Activated CD4-positive, alpha-beta memory T cell treated with anti-CD3 and anti-CD28 coated beads, Interleukin-2, amount 10 ng/mL, durations not matched to agents 7 days and 5 days (primary cell): ENCODE measurements at places on chromosomes 1 and 21. TPM values are rescaled to one million over a fixed set of nuclear protein-coding genes. Genes with fewer than 3 reads are reported as not detected.

Gene ELF3
- total RNA-seq = 0.30 TPM

DNA sequence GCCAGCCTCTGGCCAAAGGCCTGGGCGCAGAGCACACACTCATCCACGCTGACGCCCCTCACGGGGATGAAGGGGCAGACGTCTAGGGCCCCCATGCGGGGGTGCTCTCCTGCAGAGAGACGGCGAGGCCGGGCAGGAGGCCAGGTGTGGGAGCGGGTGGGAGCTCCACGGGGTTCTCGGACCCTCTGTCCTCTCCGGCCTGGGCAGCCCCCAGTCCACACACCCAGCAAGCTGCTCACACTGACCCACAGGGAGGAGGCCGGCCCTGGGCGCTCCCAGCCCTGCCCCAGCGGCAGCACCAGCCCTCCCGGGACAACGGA lies 2.5 kb downstream of the FTCD start:
- no peaks in the 10 kb centered on the region for H3K27me3 ChIP-seq
- no peaks in the 10 kb centered on the region for H3K36me3 ChIP-seq
- H3K27ac ChIP-seq = no peak overlapping the region

DNA sequence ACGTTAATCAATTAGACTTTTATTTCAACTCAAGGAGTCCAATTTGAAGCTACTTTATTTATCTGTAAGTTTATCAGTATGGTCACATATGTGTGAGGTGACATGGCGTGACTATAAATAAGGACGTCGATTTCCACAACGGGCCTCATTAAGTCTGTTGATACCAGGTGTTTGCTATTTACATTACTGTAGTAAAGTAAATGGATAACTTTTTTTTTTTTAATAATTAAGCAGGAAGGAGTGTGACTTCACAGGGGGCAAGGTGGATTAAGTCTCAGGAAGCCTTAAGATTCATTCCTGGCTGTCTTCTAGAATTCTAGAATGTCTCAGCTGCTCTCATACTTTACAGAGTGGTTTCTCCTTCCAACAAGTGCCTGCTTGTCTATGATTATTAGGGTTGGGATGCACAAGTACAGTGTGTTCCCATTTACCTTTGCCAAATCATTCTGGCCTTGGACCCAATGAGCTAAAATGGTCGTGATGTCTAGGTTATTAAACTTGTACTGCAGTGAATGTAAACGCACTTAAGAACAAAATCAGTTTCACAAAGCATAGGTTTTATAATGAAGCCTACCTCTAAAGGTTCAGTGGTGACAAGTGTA lies 15.5 kb downstream of the MAP3K7CL start:
- peaks cover 12% of the 10 kb centered on the region for H3K4me1 ChIP-seq
- H3K4me3 ChIP-seq = no peak overlapping the region
- DNase-seq = no peak
- no peaks in the 10 kb centered on the region for H3K36me3 ChIP-seq

DNA sequence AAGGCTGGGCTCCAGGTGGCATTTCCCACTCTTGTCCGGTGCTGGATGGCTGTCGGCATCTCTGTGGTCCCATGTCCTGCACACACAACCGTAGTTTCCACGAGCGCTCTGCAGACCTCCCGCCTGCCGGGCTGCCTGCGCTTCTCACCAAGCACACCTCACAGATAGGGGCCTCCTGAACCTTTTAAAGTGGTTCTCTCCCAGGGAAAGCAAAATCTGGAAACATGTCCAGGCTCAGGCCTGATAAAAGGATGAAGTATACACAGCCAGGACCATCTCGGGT lies 46.2 kb downstream of the CAPN9 start:
- H3K4me3 ChIP-seq = no peak overlapping the region
- no peaks in the 10 kb centered on the region for H3K36me3 ChIP-seq
- H3K4me1 ChIP-seq = no peaks in the 10 kb centered on the region
- no peak overlapping the region for H3K27ac ChIP-seq

DNA sequence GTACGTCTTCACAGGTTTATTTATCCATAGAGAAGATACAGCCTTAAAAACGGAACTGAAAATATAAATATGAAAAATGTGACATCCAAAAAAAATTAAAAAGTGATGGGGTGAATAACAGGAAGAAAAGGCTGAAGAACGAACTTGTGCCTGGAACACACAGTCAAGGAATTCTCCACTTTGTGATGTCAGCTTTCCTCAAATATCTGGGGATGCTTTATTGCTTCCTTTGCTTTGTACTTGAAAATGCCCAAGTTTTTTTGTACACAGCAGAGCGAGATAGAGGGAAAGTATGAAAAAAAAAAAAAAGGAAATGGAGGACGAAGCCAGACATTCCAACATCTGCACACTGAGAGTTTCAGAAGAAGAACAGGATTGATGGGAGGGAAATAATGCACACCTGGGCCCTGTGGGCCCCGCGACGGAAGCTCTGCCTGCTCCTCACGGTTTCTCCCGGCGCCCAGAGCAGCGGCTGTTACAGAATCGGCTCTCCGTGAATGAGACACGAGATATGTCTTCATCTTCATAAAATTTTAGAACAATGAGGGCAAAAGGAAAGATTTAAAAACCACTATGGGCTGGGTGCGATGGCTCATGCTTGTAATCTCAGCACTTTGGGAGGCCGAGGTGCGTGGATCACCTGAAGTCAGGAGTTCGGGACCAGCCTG lies 10.0 kb upstream of the LRRC3 start:
- H3K4me3 ChIP-seq = no peak overlapping the region
- H3K27me3 ChIP-seq = peaks cover 12% of the 10 kb centered on the region
- no peak for DNase-seq
- no peaks in the 10 kb centered on the region for H3K4me1 ChIP-seq
- H3K36me3 ChIP-seq = no peaks in the 10 kb centered on the region

DNA sequence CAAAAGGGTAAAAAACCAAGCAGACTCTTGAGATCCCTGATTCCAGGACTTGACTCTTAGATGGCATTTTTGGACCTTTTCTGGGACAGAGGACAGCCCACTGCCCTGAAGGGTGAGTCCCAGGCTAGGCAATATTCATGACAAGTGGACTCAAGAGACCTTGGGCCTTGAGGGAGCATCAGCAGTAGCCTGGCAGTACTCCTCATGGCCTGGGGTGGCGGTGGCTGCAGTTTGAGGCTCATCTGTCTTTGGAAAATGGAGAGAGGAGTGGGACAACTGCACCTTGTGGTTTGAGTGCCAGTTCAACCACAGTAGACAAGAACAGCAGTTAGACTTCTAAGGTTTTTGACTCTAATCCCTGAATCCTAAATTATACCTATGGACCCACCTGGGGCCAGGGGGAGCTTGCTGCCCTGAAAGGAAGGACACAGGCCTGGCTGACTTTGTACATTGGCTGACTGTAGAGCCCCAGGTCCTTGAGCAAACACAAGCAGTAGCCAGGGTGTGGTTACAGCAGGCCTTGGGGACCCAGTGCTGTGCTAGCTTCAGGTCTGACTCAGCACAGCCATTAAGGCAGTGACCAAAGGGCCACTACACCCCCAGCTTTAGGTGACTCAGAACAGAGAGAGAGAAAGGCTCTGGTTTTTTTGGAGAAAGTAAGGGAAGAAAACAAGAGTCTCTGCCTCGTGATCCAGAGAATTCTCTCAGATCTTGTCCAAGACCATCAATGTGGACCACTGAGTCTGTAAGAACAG lies 1023.2 kb downstream of the KCNT2 start:
- no peak for DNase-seq
- H3K4me1 ChIP-seq = no peaks in the 10 kb centered on the region
- H3K36me3 ChIP-seq = no peaks in the 10 kb centered on the region
- no peak overlapping the region for H3K4me3 ChIP-seq
- H3K27ac ChIP-seq = no peak overlapping the region

Gene TTLL10
- total RNA-seq = not detected

DNA sequence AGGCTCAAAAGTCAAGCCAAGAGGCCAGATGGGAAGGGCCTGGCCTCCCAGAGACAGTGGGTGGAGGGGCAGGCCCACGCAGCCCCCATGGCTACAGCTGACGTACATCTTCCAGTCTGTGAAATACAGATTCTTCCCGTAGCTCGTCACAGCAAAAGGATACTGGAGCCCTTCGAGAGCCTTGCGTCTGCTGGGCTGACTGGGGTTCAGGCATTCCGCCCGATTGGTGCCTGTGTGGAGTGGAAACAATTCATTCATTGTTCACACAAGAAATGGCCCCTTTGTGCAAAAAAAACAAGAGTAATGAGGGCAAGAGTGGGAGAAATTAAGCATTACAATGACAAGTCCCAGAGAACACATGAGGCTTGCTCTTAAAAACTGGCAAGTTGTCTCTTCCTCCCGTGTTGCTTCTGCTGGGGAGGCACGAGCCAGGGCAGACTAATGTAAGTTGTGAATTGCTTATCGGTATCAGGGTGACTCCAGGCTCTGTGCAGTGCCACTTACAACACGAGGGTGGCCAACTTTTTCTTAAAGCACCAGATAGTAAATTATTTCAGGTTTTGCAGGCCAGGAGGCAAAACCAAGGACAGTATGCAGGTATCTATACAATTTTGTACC lies 85.1 kb downstream of the NID1 start:
- no peak for DNase-seq
- H3K27me3 ChIP-seq = peaks cover 12% of the 10 kb centered on the region
- no peaks in the 10 kb centered on the region for H3K4me1 ChIP-seq

DNA sequence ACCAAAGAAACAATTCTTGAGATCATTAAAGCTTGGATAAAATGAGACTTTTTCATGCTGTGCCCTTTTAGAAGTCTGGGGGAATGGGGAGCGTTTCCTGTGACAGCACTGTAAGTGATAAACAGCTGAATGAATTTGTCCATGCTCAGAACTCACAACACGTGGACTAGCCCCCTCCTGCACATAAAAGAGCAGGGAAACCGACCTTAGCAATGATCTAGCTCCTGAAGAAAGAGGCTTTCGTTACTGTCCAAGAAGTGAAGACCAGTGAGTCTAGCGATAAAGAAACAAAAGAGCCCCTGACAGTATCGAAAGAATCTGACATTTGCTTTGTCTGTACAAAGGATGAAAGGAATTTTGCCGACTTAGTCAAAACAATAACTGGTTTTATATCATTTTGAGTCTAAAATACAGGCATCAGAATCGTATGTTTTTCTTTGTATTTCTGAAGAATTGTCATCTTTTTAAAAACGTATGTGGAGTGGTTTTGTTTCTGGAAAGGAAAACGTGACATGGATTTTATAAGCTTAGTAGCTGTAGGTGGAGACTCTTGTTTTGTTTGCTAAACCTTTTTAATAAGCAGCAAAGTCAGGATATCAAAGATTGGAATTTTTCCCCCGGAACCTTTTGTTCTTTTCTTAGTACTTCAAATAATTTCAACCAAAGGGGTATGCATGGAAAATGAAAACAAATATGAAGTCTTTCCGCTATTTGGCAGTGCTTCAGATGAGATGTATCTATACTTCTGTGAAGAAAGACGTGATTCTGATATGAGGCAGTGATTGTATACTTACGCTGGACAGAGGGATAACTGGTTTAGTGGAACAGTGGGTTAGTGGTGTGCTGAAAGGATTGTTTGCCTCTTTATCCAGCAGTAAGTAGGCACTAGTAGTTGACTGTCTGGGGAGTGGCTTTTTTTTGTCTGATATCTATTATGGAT lies 61.0 kb downstream of the MAST2 start:
- H3K4me1 ChIP-seq = peaks cover 25% of the 10 kb centered on the region
- H3K27ac ChIP-seq = no peak overlapping the region
- DNase-seq = no peak
- peaks cover under 1% of the 10 kb centered on the region for H3K36me3 ChIP-seq
- H3K4me3 ChIP-seq = peak overlapping the region; percentile 39

GRCh38 chr1:204092632-204093420 lies 19.9 kb downstream of the SOX13 start:
- no peak overlapping the region for H3K4me3 ChIP-seq
- DNase-seq = no peak
- no peaks in the 10 kb centered on the region for H3K27me3 ChIP-seq
- H3K27ac ChIP-seq = no peak overlapping the region

Gene CD101
- 2.9 TPM for total RNA-seq

DNA sequence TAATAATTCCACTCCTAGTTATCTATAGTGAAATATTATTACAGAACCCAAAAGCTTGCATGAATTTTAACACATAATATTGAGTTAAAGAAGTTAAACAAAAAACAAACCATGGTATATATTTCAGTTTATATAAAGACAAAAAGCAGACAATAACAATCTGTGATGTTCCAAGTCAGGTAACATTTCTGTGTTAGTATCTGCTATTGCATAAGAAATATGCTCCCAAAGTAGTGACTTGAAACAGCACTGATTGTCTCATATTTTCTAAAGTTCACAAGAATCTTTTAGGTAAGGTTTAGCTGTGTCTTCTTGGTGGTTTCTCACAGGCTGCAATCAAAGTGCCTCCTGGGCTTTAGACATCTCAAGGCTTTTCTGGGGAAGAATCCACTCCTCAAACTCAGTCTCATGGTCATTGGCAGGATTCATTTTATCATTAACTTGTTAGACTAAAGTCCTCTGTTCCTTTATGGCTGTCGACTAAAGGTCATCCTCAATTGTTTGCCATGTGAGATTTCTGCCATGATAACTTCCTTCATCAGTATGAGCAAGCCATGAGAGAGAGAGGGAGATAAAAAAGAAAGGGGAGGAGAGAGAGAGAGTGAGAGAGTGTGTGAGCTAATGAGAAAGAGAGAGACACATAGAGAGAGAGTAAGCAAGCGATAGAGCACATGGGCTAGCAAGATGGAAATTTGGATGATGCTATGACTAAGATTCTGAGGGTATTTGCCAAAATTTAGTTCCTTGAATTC lies 19.9 kb downstream of the GBP1 start:
- H3K27me3 ChIP-seq = peaks cover 4% of the 10 kb centered on the region
- peaks cover 19% of the 10 kb centered on the region for H3K4me1 ChIP-seq
- H3K4me3 ChIP-seq = no peak overlapping the region
- H3K36me3 ChIP-seq = peaks cover 51% of the 10 kb centered on the region
- no peak for DNase-seq

- H3K27ac ChIP-seq = no peak overlapping the region
- no peak for DNase-seq
- no peak overlapping the region for H3K4me3 ChIP-seq
- H3K36me3 ChIP-seq = no peaks in the 10 kb centered on the region
- no peaks in the 10 kb centered on the region for H3K27me3 ChIP-seq
Observed at GRCh38 chr1:37243368-37244082, 209.2 kb upstream of the GRIK3 start.

GRCh38 chr1:76433526-76433925 lies 359.0 kb downstream of the ST6GALNAC3 start:
- no peak overlapping the region for H3K27ac ChIP-seq
- DNase-seq = no peak
- H3K27me3 ChIP-seq = no peaks in the 10 kb centered on the region
- H3K36me3 ChIP-seq = no peaks in the 10 kb centered on the region
- no peaks in the 10 kb centered on the region for H3K4me1 ChIP-seq
- no peak overlapping the region for H3K4me3 ChIP-seq

DNA sequence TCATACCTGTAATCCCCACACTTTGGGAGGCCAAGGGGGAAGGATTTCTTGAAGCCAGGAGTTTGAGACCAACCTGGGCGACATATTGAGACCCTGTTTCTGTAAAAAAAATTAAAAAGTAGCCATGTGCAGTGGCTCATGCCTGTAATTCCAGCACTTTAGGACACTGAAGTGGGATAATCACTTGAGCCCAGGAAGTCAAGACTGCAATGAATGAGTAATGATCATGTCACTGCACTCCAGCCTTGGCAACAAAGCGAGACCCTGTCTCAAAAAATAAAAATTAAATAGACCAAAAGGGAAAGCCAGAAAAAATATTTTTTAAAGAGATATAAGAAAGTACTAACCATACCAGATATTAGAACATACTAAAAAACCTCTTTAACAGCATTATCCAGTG lies 44.7 kb upstream of the LYPLAL1 start:
- no peak overlapping the region for H3K27ac ChIP-seq
- H3K27me3 ChIP-seq = no peaks in the 10 kb centered on the region
- DNase-seq = no peak
- no peaks in the 10 kb centered on the region for H3K4me1 ChIP-seq
- no peaks in the 10 kb centered on the region for H3K36me3 ChIP-seq
- no peak overlapping the region for H3K4me3 ChIP-seq
